ENCODE measurements at places on chromosomes 5 and 9. TPM values are rescaled to one million over a fixed set of nuclear protein-coding genes. Genes with fewer than 3 reads are reported as not detected.

DNA sequence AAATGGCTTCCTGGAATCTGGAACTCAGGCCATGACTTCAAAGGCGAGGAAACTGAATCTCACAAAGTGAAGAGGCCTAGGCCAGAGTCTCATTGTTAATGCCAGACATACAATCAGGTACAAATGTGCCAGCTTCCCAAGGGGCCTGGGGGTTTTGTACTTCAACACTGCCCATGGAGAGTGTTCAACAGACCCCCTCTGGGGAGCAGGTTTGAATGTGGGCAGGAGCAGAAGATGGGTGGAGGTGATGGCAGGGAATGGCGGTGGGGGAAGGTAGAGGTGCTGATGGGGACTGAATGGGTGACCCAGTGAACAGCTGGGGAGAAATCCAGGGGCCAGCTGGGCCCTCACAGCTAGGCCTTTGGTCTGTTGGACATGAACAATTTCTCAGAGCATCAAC is 12.0 kb downstream of the FOXI1 start:
- no peak for DNase-seq

GRCh38 chr5:76525956-76526355 is 97.2 kb downstream of the F2RL2 start:
- no peak for DNase-seq

- peak; percentile 69 for DNase-seq
These were observed 189.7 kb downstream of the DCP2 start for GRCh38 chr5:113166261-113166660.

GRCh38 chr9:76516350-76516749 is 57.4 kb downstream of the GCNT1 start:
- DNase-seq, result no peak

GRCh38 chr9:91258451-91258850 is 103.3 kb downstream of the AUH start:
- DNase-seq, result no peak

GRCh38 chr9:108235609-108236008 is 620.2 kb downstream of the ACTL7B start:
- no peak for DNase-seq

GRCh38 chr9:129834489-129835127 is 467 bp downstream of the C9orf78 start:
- no peak for DNase-seq

GRCh38 chr5:64532657-64533056 is 26.8 kb downstream of the RGS7BP start:
- no peak for DNase-seq

- DNase-seq, result no peak
These were observed 190.6 kb upstream of the C9orf72 start for GRCh38 chr9:27763831-27764230.

- DNase-seq, result no peak
These were observed 112.1 kb upstream of the LMX1B start for GRCh38 chr9:126501383-126502331.

DNA sequence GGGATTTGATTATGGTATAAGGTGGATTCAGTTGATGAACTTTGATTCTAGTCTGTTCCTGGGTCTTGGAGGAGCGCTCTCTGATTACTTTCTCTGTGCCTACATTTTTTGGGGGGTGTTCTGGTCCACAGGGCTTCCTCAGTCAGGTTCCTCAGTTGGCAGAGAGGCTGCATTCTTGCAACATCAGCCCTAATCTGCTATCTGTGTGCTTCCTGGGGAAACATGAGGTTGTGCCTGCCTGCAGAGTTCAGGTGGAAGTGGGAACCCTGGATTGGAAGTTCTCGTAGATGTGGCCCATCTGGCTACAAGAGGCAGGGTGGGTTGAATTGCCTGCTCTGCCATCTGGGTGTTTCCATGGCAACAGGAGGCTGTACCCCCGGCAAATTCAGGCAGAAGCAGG is 24.5 kb downstream of the POLK start:
- no peak for DNase-seq

GRCh38 chr5:140424135-140424534 is 22.5 kb downstream of the ANKHD1 start:
- no peak for DNase-seq

GRCh38 chr9:8332871-8333270 is 533.3 kb upstream of the DMAC1 start:
- DNase-seq, result no peak

GBGT1 gene
- 18.3 TPM for total RNA-seq

DAB2 gene
- 87.9 TPM for total RNA-seq

GRCh38 chr9:131707733-131708157 is 32.1 kb downstream of the RAPGEF1 start:
- DNase-seq, result no peak

- DNase-seq, result peak; percentile 96
These were observed 29.3 kb upstream of the OBP2B start for GRCh38 chr9:133238272-133238850.

GRCh38 chr5:10546186-10546585 is 17.7 kb upstream of the ANKRD33B start:
- no peak for DNase-seq

GRCh38 chr5:91712718-91713117 is 329.6 kb upstream of the ARRDC3 start:
- no peak for DNase-seq

DNA sequence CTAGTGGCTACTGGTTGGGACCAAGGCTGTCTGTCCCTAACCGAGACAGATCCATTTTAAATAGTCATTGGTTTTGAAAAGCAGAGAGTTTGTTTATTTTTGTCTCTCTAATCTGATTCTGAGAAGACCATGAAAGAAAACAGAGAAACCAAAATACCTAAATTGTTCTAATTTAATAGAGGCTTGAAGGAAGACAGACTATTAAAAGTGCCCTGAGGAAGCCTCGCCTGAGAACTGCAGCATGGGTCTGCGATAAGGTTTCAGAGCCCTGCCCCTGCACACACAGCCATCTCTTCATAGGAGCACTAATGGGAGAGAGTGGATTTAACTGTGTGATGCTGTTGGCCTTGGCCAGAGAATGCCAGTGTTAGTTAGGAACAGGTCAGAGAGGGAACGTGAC is 175.5 kb upstream of the SV2C start:
- no peak for DNase-seq

DNA sequence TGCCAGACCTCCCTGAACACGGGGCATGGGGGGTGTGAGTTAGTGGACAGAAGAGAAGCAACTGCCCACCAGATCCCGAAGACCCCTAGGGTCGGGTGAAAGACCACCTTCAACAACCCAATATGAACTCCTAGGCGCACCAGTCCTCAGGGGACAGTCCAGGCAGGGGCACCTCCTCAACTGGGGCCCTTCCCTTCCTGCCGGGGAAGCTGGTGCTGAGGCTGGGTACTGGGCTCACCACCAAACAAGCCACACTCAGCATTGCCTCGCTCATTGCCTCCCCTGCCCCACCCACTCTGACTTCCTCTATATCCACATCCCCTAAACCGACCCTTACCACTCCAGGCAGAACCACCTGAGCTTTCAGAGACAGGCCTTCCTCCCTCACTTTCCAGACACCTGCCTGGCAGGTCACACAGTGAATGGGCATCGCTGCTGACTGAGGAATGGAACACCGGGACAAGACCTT is 42.5 kb downstream of the SEMA4D start:
- DNase-seq, result no peak

- DNase-seq, result no peak
These were observed 126.6 kb upstream of the HMHB1 start for GRCh38 chr5:143685246-143685815.

CCNO gene
- not detected for total RNA-seq

DNA sequence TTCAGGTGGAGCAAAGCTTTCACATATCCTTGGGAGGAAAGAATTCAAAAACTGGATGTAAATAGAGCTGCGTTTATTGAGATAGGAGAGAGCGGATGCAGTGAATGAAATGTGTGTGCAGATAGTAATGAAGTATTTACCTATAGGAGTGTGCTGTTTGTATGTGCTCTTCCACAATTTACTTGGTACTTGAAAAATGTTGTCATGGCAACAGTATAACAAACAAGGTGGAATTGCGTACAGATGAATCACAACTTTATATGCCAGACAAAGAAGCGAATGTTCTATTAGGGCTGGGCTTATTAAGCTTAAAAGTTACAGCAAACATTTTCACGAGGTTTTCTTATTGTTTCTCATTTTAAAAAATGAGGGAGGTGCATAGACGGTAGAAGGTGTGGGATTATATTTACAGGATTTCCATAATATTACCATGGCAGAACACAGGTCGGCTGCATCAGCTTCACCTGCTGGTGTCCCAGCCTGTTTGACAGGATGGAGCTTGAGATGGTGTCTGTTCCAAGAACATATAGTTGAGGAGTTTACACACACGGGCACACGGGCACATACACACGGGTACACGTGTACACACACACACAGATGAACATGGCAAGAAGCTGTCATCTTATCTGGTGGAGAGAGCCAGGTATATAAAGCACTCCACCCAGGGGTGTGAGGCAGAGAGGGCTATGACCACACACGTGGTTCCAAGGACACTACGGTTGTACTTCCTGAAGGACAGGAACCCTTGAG is 155.7 kb downstream of the RMI1 start:
- DNase-seq, result no peak

TMC1 gene
- total RNA-seq, result 0.96 TPM

GRCh38 chr9:124355039-124355940 is 60.0 kb downstream of the PSMB7 start:
- no peak for DNase-seq

SERF1A gene
- total RNA-seq, result 35.2 TPM

GRCh38 chr5:178116143-178116885 is 3.0 kb downstream of the N4BP3 start:
- DNase-seq, result no peak

DNA sequence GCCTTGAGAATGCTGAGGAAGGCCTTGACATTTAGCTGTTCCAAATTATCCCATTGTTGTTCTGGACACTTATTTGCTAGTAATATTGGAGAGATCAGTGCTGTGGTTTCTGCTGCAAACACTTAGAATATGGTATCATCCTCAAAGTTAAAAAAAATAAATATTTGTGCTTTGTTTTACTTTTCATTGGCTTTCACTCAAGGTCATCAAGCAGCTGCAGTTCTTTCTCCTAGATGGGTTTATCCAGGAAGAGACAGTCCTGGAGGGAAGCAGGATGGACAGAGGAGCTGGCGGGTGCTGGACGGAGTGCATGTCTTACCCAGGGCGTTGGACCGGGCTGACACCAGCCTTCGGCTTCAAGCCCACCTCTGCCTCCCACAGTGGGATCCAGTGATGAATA is 193.6 kb downstream of the MTRR start:
- DNase-seq, result no peak

TMEM252 gene
- 0.96 TPM for total RNA-seq

FOXD4L3 gene
- 1.4 TPM for total RNA-seq

- peak; percentile 79 for DNase-seq
These were observed at the start of gene GNG10 for GRCh38 chr9:111661150-111661801. Gene GNG10, plus strand, starts transcription at chr9:111661605. Its CDS starts 30 bp downstream, at chr9:111661635.

DNA sequence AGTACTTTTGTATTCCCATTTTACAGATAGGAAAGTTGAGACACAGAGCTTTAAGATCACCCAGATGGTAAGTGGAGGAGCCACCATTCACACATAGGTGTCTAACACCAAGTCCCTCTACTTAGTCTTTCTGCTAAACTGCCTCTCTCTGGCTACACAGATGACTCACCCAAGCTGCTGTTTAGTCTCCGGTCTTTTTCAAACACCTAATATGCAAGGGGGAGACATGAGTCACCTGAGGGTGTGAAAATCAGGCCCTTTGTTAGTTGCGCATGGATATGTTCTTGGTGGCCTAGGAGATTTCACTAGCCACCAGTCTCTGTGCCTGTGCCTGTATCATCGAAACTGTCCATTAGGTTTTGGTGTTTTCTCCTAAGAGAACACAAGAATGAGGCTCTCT is 117.8 kb downstream of the MAST4 start:
- no peak for DNase-seq

DNA sequence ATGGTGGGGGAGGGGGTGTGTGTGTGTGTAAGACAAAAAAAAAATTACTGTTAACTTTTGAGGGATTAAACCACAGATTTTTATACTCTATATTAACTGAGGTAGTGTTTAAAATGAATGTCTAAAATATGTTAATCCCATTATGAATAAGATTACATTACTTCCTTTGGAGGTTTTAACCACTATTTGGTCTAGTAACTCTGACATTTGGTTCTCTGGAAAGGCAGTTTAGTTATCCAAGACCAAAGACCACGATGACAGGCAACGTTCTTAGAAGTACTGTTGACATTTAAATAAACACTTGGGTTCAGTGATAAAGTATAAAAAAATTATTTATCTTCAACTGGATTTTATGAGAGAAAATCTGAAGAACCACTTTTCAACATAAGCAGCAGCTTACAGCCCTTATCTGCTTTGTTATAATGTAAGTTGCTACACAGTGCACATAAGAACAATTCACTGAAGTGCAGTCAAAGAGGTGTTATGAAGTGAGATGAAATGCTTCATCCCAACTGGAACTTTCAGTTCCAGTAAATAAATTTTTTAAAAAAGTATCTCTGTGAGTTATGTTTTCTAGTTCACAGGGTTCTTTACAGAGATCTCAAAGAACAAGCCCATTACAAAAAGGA is 94.5 kb downstream of the OSMR start:
- no peak for DNase-seq

- no peak for DNase-seq
These were observed 1375.4 kb upstream of the WWC1 start for GRCh38 chr5:166916021-166916420.

DNA sequence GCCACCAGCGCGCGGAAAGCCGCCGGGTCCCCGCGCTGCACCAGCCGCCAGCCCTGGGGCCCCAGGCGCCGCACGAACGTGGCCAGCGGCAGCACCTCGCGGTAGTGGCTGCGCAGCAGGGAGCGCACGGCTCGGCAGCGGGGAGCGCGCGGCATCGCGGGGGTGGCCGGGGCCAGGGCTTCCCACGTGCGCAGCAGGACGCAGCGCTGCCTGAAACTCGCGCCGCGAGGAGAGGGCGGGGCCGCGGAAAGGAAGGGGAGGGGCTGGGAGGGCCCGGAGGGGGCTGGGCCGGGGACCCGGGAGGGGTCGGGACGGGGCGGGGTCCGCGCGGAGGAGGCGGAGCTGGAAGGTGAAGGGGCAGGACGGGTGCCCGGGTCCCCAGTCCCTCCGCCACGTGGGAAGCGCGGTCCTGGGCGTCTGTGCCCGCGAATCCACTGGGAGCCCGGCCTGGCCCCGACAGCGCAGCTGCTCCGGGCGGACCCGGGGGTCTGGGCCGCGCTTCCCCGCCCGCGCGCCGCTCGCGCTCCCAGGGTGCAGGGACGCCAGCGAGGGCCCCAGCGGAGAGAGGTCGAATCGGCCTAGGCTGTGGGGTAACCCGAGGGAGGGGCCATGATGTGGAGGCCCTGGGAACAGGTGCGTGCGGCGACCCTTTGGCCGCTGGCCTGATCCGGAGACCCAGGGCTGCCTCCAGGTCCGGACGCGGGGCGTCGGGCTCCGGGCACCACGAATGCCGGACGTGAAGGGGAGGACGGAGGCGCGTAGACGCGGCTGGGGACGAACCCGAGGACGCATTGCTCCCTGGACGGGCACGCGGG is at the start of gene TERT:
TERT (minus strand) TSS at position 234 of the 815 bp plus-strand sequence; CDS start at position 155, 79 bp downstream.
- DNase-seq, result no peak

DNA sequence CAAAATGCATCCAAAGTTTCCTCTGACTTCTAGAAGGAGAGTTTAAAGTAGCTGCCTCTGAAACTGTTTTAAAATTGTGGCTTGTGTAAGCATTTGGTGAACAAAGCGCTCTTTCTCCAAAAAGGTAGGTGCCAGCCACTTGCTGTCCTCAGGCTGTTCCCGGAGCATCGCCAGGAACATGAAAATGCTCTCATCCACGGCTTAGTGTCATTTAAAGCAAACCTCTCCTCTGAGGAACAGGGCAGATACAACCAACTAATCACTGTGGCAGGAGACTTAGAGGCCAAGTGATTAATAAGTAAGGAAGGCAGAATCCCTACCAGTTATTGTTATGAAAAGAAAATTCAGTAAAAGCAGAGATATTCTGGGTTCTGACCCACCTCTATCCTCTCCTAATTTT is 165.6 kb downstream of the DCP2 start:
- DNase-seq, result no peak

GRCh38 chr9:132787748-132788159 is 90.3 kb downstream of the AK8 start:
- DNase-seq, result no peak

BSPRY gene
- total RNA-seq, result 2.6 TPM
